ENCODE measurements at places on chromosomes 1 and 21.

- peak; percentile 57 for DNase-seq
Observed at GRCh38 chr21:28522014-28522799, 470.5 kb downstream of the LTN1 start.

DNA sequence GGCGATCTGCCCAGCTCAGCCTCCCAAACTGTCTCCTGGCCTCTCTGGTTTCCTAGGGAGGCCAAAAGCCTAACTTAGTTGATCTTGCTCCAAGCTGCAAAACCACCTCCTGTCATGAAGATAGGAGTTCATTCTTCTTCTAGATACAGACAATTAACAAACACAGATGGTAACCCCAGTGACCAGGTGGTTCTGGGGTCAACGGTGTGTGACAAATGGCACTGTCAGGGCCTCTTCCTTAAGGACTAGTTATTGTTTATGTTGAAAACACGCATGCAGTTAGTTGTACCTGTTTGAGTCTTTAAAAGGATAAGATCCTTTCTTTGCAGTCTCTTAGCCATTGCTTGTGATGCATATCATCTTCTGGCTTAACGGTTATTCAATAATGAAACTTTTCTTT, 4.6 kb upstream of the UMODL1 start:
- DNase-seq = no peak

- no peak for DNase-seq
Observed at GRCh38 chr1:82388679-82389078, 587.9 kb downstream of the ADGRL2 start.

DNA sequence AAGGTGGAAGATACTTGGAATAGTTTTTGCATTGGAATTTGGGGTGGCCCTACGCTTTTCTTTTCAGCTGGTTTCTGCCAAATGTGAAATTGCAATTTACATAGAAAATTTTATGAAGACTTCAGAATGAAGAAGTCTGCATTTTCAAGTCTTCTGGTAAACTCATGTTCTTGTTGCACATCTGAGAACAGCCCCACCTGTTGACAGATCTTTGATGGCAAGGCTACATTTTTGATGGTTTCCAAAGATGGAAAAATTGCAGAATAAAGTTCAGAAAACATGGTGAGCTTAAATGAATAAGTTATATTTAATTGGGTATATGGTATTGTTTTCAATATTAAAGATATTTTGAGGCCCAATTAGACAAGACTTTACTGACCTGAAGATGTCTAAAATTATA, 25.4 kb downstream of the OLFM3 start:
- no peak for DNase-seq

- DNase-seq = no peak
Observed at GRCh38 chr1:197944485-197944884, 27.3 kb downstream of the LHX9 start.

GRCh38 chr1:43975249-43975961, 645 bp downstream of the ATP6V0B start:
- no peak for DNase-seq

GRCh38 chr1:93275634-93276295, 69.9 kb upstream of the DR1 start:
- DNase-seq = no peak

DNA sequence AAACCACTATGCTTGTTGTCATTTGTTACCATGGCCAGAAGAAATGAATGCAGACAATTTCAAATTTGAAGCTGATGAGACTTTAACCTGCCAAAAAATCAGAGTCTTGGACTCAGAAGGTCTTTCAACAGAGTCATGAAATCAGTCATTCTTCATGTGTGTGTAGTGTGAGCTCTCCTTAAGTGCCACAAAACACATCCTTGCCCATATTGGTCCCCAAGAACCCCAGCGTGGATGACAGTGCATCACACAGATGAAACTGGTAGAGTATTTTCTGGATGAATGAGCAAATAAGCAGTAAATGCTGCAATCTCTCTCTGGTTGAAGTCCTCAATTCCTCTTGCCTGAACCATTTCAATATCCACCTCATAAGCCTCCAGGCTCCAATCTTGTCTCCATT, 28.7 kb upstream of the ETS2 start:
- no peak for DNase-seq

GRCh38 chr1:37084013-37084412, 49.7 kb upstream of the GRIK3 start:
- DNase-seq = no peak

DNA sequence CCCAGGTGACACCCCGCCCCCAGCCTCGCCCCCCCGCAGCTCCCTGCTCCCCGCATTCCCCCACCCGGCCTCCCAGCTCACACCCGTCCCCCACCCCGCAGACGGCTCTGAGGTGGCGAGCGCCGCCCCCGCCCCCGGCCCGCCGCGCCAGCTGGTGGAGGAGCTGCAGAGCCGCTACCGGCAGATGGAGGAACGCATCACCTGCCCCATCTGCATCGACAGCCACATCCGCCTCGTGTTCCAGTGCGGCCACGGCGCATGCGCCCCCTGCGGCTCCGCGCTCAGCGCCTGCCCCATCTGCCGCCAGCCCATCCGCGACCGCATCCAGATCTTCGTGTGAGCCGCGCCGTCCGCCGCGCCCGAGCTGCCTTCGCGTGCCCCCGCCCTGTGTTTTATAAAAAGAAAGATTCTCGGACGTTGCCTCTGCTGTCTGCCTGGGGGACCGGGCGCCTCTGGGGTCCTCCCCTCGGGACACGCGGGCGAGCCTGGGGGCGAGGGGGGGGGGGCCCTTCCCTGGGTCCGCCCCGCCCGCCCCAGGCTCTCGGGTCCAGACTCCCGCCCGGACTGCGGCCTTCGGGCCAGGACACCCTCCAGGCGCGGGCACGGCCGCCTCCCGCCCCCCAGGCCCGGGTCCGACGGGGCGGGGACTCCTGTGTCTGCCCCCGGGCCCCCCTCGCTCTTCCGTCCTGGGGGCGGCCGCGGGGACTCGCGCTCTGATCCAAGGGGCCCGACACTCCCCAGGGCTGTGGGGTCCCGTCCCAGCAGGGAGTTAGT, 1.6 kb upstream of the MMP23B start:
- DNase-seq = no peak

- DNase-seq = peak; percentile 90
Observed at GRCh38 chr1:21703318-21703963, 34.3 kb upstream of the RAP1GAP start.

DNA sequence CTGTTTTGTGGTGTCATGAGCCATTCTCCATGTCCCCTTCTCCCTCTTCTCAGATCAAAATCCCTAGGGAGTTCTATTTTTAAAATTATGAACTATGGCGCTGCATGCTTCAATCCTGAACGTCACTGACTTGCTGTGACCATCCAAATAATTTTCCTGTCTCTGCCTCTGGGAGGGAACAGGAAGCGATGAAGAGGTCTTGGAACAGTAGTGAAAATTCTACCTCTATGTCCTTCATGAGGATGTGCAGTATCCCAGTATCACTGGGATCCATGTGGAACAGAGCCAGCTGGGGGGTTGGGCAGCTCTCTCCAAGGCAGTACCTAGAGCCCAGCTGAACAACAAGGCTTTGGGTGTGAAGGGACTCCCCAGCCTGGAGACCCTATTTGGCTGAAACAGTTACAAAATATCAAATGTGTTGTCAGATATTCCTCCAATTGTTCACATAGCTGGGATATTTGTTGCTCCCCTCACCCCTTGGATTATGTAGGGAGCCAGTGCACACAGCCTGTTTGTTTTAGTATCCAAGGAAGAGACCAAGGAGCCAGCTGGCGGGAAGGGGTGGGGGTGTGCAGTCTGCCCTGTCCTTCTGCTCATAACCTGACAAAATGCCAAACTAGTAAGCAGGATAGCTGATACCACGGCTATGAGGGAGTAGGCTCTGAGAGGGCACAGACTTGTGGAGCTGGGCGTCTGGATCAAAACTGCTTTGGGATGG, 7.6 kb downstream of the DCLRE1B start:
- peak; percentile 49 for DNase-seq

- no peak for DNase-seq
Observed at GRCh38 chr21:16651956-16652355, 860.9 kb upstream of the CXADR start.

- DNase-seq = no peak
Observed at GRCh38 chr1:26281091-26281958, 1.4 kb downstream of the SH3BGRL3 start.

- DNase-seq = no peak
Observed at GRCh38 chr1:204001166-204001901, 71.6 kb upstream of the SOX13 start.

- DNase-seq = no peak
Observed at GRCh38 chr21:32585042-32585710, at the start of gene TCP10L. TSS of gene TCP10L (minus strand) at chr21:32585523. CDS start at chr21:32584304, 1,219 bp downstream.

DNA sequence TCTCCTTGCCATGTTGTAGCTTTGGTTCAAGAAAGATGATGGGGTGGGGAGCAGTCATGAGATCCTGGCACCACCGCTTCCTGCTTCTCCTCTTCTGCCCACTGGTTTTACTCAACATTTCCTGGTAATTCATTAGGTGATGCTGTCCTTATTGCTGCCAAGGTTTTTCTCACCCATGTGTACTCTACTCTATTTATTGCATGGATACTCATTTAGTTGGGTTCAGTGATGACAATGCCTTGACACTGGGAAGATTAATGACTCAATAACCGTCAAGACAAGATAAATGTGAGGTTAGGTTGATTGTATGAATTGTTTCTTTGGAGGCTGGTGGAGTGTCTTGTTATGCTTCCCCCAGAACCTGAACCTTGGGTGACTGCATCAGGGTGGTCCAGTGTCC, 484.2 kb downstream of the SIPA1L2 start:
- no peak for DNase-seq

- DNase-seq = peak; percentile 19
Observed at GRCh38 chr1:244067893-244068292, 16.8 kb downstream of the ZBTB18 start.

Data from HFFc6 (cell line).